ENCODE measurements at places on chromosomes 3 and 15.
A peak's percentile ranks its signal among the peaks of the same experiment; 100 is the strongest.

DNA sequence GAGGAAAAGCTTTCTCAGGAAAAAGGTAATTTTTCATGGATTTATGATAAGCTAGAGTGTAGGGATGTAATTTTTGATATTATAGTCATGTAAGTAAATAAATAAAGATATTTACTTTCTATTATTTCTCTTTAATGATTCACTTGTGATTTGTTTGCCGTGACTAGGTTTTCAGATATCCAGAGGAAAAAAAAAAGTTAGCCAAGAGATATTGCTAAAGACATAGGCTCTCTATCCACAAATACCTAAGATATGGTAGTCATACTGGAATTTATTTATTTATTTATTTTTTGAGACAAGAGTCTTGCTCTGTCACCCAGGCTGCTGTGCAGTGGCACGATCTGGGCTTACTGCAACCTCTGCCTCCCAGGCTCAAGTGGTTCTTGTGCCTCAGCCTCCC lies 59.9 kb downstream of the AP4E1 start:
- DNase-seq, result no peak

DNA sequence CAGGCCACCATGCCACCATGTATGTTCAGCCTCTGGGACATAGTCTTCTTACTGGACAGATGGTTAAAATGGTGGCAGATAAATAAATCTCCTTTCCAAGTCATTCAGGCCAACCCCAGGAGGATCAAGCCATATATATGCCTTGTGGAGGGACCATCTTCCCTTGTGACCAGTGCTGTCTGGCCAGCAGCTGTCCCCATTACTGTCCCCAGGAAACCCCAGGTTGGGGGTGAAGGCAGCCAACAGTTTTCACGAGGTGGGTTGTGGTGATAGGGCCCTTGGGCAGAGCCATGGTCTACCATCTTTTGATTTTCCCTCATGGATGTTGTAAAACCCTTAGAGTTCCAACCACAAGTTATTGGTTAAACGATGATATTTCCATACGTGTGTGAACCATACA lies 48.7 kb upstream of the PCSK6 start:
- DNase-seq, result no peak

DNA sequence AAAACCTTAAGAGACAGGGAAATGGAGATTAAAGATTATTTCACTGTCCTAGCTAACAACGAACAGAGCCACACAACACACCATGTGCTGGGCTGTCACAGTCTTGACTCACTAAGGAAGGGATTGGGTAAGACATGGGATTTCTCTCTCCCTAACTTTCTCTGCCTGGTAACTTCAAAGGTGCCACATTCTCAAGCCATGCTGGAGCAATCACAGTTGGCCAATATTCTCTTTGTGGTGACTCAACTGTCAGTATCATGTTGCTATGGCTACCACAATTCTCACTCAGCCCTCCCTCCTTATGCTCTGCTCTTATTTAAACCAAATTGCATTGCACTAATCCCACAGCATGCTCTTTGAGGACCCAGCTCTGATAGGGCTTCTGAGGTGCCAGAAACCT lies 74.0 kb downstream of the OXNAD1 start:
- no peak for DNase-seq

GRCh38 chr3:85821130-85821756 lies 862.5 kb downstream of the CADM2 start:
- peak; percentile 49 for DNase-seq

- no peak for DNase-seq
Observed at GRCh38 chr3:99730870-99731269, 86.8 kb upstream of the CMSS1 start.

GRCh38 chr3:72996473-72997333 lies at the start of gene PPP4R2:
Gene PPP4R2, plus strand, starts transcription at chr3:72996811. Its CDS starts 227 bp downstream, at chr3:72997038.
- DNase-seq, result peak; percentile 85

DNA sequence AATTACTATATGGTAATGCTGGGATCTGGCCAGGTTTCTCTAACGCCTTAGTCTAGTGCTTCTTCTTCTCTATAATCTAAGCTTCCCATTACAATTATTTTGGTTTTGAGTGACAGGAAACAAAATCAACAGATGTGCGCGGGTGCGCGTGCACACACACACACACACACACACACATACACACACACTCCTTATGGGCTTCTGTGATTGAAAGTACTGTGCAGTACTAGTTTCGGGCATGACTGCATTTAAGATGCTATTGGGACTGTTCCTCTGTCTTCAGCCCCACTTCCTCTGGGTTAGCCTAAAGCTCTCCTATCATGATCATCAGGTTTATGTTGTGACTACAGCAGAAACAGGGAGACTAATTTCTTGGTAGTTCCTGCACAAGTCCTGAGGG lies 32.2 kb downstream of the EPHB1 start:
- no peak for DNase-seq

DNA sequence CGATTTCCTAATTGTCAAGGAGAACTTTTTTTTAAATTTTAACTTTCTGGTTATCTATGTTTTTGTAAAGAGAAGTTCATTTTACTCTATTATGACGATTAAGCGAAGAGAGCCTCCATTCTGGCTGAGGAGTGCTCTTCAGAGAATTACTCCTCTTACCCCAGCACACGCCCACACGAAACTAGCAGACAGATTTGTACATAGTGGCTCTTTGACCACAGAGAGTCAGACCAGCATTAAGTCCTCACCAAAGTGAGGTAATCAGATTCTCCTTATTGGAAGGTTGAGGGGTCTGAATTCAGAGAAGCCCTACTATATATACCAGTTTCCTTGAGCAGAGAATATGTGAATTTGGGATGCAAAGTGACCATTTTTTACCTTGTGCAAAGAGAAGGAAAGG lies 204.8 kb upstream of the TSC22D2 start:
- no peak for DNase-seq

DNA sequence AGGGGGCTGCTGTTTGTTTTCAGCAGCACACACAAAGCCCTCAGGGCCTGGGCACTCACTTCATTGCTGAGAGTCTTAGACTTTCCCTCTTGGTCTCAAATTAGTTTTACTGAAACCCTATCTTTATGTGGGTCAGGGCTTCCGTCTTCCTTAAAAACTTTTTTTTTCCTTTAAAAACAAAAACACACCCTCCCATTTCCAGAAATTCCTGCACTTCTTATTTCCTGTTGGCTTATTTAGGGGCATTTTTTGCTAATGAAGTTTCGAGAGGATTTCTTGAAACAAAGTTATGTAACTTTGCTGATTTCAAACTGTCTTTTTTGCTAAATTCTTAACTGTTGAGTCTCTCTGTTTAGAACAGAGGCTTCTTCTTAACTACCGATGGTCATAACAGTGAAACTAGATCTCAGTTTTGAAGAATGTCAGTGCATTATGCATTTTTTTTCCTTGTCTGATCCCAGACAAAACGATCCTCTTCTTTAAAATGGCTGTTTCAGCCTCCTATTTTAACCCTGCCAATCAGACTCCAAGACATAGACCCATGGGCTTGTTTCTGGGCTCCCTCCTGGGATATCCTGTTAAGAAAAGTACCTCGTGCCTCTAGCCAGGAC lies 23.3 kb downstream of the ANAPC13 start:
- no peak for DNase-seq

- DNase-seq, result no peak
Observed at GRCh38 chr15:41925086-41925608, 31.3 kb upstream of the SPTBN5 start.

GRCh38 chr3:62020706-62021105 lies 352.6 kb downstream of the FEZF2 start:
- no peak for DNase-seq

DNA sequence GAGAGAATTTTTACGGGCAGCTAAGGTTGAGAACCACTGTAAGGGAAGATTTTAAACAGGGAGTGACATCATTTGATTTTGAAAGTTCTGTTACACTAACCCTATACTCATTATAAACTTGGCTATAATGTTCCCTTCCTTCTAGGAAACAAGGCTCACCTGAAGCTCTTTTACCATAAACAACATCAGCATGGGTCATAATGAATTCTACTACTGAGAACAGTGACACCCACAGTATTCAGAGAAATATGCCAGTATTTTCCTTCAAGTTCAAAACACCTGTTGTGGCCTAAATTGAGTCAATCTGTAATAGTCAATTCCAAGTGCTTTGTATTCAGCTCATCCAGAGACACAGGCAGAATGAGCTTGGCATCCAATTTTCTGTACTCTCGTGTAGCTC lies 175.3 kb upstream of the STT3B start:
- no peak for DNase-seq

GRCh38 chr3:38131621-38132369 lies 5.1 kb downstream of the ACAA1 start:
- DNase-seq, result peak; percentile 56

GRCh38 chr3:177960014-177960413 lies 576.2 kb upstream of the KCNMB2 start:
- DNase-seq, result no peak

GRCh38 chr3:42165211-42165610 lies 74.1 kb downstream of the TRAK1 start:
- no peak for DNase-seq

DNA sequence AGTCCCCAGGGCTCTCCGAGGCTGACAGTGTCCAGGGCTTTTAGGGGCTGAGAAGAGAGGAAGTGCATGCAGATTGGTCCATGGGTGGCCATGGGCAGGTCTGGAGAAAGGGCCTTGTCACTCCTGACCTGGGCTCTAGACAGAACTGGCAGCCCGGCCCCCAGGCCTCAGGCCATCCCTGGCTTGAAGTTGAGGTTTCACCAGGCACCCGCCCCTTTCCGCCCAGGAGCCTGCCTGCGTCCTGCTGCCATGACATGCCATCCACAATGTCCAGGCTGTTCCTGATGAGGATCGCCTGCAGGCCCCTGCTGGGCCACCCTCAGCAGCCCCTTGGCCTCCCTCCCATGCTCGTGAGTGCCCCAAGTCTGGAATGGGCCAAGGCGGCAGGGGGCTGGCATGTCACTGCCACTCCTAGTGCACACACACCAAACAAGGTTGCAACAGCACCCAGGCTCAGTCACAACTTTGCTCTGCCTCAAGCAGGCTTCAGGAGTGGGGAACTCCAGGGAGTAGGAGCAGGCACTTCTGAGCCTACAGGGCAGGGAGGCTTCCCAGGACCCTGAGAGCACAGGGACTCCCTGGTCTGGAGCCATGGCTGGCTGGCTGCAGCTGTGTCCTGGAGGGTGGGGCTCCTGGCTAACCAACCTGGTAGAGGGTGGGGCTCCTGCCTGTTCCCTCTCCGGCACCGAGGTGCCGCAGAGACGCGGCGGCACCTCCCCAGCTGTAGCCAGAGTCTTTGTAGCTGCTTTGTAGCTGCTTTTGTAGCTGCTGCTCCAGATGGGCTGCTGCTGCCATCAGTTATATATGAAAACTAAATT lies 1457.1 kb upstream of the GBE1 start:
- DNase-seq, result no peak

GRCh38 chr3:37899711-37900306 lies 38.1 kb downstream of the CTDSPL start:
- no peak for DNase-seq

GRCh38 chr15:92586383-92586942 lies 69.1 kb downstream of the FAM174B start:
- DNase-seq, result no peak

DNA sequence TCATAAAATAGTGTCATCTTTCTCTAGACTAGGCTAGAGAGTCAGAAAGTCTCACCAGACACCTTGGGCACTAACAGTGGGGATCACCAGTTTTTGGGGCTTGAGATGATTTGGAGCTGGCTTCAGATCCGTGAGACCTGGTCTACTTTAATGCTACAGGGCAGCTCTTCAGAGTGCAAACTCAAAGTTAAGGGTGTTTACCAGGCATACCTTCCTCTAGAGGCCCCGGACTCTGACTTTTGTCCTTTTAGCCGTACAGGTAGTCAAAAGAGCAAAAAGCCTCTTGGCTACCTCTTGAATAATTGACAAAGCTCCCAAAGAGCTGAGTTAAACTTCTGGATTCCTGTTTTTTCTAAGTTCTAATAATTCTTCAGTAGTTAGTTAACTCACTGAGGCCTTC lies 41.4 kb upstream of the CCR4 start:
- DNase-seq, result no peak

DNA sequence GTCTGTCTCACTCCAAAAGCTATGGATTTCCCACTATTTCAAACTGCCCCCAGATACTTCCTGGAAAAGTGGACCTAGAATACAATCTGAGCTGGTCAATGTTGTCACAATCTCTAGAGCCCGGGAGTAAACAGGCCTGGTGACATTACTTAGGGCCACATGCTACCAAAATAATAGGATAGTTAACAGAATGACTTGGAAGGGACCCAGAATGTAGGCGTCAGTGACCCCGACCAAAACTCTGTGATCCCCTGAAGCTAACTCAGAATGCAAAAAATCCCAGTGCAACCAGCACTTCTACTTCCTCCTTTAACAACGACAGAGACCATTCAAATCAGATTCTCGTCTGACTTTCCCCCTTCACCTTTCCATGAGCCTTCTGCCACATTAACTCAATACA lies 51.5 kb upstream of the CDV3 start:
- no peak for DNase-seq

- DNase-seq, result no peak
Observed at GRCh38 chr3:23676093-23676492, 129.7 kb upstream of the UBE2E1 start.

DNA sequence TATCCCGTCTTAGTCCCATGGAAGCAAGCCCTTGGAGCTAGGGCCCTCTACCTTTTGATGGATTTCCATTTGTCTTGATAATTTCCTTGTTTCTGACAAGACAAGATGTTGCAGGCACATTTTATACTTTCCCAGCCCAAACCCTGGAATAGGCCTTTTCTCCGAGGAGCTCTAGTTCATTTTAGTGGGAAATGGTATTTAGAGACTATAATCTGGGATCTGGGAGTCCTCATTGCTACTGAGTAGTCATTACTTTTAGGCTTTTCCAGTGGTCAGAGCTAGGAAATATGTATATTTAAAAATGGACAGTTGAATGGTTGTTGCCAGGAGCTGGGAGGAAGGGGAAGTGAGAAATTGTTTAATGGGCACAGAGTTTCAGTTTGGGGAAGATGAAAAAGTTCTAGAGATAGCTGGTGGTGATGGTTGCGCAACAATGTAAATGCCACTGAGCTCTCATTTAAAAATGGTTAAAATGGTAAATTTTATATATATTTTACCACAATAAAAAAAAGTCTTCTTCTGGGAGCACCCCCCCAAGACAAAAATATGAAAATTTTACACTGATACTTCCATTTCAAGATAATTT lies 31.6 kb downstream of the MLH1 start:
- DNase-seq, result no peak

DNA sequence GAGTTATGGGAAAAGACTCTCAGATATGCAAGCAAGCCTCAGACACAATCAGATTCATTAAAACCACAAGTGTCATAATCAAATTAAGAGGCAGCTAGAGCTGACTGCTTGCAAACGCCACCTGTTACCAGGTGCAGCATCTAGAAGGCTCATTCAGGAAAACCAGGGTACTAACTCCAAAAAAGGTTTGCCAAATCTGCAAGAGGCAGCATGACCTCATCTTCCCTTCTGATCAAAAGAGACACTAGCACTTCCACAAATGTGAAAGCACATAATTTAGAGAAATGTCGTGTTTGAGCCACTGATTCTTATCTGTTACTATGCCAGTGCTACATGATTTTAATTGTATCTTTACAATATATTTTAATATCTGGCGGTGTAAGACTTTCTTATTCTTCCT lies 123.3 kb upstream of the NANOGP8 start:
- no peak for DNase-seq

- no peak for DNase-seq
Observed at GRCh38 chr3:36250191-36250590, 130.1 kb upstream of the STAC start.

DNA sequence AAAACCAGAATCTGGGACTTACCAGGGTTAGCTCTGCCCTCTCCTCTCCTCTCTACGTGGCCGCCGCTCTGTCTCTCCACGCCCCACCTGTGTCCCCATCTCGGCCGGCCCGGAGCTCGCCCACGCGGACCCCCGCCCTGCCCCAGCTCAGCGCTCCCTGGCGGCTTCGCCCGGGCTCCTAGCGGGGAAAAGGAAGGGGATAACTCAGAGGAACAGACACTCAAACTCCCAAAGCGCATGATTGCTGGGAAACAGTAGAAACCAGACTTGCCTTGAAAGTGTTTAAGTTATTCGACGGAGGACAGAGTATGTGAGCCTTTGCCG lies 5.4 kb downstream of the ISL2 start:
- DNase-seq, result no peak
